SJSA1 (cell line): ENCODE measurements at places on chromosomes 13 and 19.

DNA sequence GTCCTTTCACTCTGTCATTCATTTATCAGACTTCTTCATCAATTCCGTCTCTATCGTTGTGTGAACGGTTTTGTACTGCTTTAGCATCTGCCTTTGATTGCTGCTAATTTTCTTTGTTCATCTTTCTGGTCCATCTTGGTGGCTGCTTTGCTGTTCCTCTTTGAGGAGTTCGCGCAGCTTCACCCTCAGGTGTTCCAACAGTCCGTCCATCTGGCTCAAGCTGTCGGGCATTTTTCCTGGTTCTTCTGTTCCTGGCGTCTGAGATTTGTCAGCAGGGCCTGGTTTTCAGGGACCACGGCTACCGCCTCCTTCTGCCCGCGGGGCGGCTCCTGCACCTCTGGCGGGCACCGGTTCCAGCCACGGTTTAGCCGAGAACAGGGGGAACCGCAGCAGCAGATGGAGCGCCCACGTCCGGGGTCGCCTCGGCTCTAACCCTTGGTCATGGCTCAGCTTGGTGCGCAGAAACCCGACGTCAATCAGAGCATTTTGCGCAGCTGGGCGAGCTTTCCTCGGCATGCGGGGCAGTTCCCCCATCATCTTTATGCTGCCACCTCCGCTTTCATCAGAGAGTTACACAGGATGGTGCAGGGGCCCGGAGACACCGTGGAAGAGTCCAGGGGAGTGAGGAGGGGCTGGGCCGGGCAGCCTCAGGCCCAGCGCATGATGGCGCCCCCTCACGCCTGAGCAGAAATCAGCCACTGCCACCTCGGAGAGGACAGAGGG is 89.5 kb downstream of the ZNF100 start:
- DNase-seq = no peak

DNA sequence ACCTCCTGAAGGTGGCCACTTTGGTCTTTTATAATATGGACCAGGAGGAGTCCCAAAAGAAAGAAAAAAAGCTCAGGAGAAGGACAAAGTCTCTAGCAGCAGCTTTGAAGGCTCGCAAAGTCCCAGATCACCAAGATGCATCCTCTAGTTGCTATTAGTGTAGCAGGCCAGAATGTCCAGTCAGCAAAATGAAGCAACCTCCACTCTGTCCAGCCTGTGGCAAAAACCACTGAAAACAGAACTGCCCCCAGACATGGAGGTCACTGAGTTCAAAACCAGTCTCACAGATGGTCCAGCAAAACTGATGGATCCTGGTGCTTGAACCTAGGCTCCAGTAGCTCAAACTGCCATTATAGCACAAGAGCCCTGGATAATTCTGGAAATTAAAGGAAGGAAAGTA is 10.4 kb downstream of the LILRB4 start:
- DNase-seq = no peak

DNA sequence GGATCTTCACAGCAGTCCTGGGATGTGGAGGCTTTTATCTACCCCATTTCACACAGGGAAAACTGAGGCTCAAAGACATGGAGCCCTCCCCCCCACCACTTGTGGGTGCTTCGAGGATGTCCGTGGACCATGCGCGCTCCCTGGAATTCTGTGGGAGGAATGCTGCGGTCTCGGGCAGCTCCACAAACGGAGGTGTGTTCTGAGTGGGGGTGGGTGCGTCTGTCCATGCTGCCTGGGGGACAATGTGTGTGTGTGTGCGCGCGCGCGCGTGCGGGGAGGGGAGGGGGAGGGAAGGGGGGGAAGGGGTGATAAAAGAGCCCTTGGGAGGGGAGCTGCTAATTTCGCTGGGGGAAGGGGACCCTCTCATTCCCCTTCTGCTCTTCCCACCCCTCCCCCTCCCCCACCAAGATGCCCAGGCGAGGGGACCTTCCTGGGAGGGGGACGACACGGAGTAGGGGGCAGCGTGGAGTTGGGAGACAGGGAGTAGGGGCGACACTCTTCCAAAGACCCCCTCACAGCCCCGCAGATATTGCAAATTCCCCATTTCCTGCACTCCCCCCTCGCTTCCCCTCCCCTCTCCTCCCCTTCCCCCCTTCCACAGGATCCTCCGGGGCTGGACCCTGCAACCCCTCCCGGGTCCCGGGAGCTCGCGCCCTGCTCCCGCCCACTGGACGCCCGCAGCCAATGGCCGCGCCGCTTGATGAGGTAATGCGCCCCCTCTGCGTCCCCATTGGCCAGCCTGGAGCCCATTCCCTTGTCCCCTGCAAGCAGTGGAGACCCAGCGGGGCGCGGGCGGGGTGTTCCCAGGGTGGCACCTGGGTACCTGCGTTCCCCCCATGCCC is 18.9 kb upstream of the ZNRF4 start:
- peak; percentile 65 for DNase-seq

DNA sequence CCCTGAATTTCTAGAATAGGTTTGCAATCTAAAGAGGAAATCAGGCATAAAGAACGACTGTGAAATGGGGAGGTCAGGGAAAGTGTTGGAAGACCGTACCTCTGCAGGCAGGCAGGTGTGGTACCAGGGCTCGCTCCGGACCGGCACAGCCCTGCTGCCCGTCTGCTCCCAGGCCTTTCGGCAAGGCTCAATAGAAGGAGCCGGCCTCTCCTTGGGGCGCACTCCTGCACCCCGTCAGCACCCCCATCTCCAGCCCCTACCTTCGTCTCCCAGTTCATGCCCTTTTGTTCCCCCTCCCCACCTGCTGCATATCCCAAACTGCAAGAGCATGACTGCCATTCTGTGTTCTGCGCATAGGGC is 139.8 kb upstream of the SOX1 start:
- DNase-seq = no peak
